Kidney (tissue), 22 donors: ENCODE measurements at places on chromosomes 7 and 10. TPM values are rescaled to one million over a fixed set of nuclear protein-coding genes. Genes with fewer than 3 reads are reported as not detected.

- no peak for DNase-seq
These were observed 89.1 kb downstream of the COL28A1 start for GRCh38 chr7:7446616-7447015.

DNA sequence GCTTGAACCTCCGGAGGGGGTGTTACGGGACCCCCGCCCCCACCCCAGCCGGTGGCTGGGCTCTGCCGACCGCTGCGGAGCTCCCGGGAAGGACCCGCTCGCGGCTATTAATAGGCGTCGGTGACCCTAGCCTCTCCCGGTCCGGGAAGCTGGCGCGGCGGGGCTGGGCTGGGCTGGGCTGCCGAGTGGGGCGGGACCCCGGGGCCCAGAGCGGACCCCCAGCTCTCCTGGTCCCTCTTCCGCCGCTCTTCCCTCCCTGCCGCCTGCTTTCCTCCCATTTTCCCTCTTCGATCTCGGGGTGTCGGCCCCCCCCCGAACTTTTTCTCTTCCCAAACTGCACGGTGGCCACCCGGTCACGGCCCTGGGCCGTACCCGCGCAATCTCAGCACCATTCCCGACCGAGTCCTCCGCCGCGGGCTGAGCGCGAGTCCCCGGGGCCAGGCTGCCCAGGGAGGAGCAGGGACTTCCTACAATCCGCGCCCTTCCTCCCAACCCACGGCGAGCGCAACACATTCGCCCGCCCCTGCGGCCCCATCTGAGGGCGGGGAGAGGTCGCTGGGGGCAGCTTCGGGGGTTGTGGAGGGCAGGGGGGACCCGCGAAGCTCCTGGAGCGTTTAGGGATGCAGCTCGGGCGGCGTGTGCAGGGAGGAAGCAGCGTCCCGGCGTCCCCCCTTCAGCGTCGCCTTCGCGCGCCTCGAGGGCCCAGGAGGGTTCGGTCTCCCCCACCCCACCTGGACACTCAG lies 3.1 kb upstream of the ELFN1 start:
- DNase-seq: peak; percentile 82

DNA sequence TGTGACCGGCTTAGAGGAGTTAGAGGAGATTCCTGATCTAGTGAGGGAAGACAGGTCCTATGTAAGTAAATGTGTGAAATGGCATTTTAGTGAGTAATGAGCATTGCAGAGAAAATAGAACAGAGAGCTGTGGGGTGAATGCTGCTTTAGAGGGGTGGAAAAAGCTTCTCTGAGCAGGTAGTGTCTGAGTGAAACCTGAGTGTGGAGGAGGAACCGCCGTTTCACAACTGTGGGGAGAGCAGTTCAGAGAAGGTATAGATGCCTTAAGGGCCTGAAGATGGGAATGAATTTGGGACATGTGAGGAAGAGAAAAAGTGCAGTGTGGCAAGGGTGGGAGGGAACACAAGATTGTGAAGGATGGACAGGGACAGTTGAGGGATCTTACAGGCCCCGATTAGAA lies 21.6 kb downstream of the FBH1 start:
- no peak for DNase-seq

DNA sequence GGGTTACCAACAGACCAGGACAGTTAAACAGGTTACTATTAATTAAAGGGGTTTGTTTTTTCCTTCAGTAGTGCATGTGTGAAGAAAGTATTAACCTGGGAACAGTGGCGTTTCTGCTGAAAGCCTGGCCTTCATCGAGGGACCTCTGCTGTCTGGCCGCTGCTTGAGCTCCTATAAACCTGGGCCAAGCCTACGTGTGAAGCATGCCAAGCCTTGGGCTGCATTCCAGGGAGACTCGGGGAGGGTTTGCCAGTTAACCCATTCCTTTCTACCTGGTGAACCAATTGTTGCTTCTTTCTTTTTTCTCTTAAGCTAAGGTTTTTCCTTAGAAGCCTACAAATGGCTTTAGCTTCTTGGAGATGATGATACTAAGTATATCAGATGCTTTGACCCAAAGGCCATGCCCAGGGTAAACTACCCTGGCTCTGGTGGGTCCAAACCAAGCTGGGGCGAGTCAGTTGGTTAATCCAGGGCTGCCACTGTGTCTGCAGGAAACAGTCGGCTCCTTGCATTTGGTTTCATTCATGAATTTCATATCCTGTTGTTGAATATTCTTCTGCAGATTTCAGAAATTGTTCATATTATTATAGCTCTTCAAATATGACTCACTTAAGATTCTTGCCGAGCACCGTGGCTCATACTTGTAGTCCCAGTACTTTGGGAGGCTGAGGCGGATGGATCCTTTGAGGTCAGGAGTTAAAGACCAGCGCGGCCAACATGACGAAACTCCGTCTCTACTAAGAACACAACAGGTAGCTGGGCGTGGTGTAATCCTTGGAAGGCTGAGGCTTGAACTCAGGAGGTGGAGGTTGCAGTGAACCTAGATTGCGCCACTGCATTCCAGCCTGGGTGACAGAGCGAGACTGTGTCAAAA lies 23.8 kb downstream of the PFKP start:
- peak; percentile 82 for DNase-seq

DNA sequence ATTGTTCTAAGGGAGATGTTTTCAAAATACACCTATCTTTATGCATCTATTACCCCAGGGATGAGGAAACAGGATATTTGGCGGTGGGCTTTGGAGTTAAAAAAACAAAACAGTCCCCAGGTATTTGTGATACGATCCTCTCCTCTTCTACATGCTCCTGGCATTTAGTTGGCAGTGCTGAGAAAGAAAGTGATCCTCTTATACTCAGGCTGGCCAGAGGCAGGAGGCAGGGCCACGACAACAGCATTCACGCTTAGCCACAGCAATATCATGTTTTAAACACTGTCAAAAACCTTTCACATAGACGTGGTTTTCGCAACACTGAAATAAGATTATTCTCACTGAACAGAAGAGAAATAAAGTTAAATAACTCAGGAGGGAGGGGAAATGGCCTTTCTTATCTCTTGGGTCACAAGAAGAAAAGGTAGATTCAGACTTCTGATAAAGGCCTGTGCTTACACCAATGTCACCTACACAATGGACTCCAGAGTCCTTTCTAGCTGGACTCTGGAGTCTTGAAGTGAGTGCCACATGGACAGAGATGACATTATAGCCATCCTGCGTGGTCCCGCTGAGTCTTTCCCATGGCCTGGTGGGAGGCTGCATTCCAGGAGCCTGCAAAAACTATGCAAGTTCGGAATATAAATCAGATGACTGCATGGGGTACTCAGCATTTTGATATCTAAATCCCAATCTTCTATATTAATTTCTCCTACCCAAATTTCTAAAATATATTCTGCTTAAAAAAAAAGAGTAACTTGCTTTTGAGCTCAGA lies 88.7 kb downstream of the PIP4K2A start:
- peak; percentile 53 for DNase-seq

GRCh38 chr10:130899856-130900255 lies 411.7 kb downstream of the TCERG1L start:
- DNase-seq: no peak

DNA sequence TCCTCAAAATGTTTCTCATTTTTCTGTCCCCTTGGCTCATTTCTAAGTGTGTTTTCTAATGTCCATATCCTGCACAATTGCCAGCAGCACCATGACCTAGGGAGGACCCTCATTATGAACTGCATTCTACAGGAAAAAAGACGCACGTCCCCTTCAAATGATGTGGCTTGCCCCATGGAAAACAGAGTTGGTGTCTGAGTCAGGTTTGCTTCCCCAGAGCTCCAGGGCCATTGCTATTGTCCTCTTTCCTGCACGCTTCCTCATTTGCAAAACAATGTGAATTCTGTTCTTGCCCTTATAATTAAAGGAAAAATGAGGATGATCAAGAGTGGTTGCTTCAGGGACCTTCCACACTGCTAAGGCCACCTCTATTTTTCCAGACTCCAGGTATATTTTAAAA lies 14.7 kb upstream of the ASB4 start:
- no peak for DNase-seq

The SPDYE5 gene
- not detected for total RNA-seq

The PLXNA4 gene
- 3.5 TPM for total RNA-seq

The SLC26A3 gene
- 0.25 TPM for total RNA-seq

The PSD gene
- 2.2 TPM for total RNA-seq

The MYPN gene
- total RNA-seq: 0.06 TPM
